ENCODE measurements at places on chromosomes 16 and 17.

- DNase-seq: no peak
Observed at GRCh38 chr16:21647562-21648164, 4.7 kb downstream of the IGSF6 start.

DNA sequence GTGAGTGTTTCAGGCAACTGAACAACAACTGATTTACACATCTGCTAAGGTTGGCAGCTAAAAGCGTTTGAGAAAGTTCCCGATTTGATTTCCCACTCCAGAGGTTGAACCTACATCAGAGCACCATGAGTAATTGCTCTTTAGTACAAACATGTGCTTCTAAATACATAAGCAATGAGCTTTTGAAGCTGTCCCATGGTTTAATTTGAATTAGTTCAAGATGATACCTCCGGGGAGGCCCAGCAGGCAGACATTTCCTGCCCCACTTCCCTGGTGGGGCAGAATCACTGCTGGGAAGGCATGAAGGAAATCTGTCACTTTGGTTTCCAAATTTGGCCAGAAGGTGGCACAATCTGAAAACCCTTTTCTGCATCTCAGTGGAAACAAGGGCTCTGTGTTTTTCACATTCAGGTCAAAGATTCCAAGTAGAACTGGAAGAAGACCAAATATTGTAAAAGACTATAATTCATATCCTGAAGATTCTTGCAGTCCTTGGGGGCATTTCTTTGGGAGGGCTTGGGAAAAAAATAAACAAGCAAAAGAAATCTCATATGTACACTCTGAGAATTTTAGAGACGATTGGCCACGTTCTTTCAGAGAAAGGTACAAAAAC, 176.2 kb upstream of the FAM20A start:
- peak; percentile 85 for DNase-seq

GRCh38 chr17:40443988-40444899, 994 bp downstream of the IGFBP4 start:
- DNase-seq: peak; percentile 47

DNA sequence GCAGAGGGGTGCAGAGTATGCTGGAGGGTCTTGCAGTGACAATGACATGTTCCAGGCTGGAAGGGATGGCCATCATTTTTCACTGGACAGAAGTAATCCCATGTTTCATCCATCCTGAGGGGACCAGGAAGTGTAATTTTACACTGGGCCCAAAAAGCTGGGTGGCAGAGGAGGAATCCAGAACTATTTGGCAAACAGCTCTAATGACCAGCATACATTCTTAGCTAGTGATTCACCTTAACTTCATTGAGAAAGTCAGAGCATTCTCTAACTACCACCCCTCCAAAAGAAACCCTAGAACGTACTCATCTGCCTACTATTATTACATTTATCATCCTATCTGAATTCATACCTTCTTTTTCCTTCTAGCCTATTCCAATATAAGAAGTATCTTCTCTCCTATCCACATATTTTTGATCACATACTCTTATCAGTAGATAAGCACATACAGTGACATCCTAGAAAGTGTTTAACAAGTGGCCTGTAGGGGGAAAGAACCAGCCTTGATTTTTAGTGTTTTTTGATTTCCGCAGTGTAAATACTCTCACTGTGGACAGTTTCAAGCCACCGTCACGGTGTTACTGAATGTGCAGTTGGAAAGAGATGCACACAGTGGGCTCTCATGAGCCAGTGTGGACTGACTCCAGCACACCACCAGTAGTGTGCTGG, 118.1 kb downstream of the FTO start:
- peak; percentile 82 for DNase-seq

DNA sequence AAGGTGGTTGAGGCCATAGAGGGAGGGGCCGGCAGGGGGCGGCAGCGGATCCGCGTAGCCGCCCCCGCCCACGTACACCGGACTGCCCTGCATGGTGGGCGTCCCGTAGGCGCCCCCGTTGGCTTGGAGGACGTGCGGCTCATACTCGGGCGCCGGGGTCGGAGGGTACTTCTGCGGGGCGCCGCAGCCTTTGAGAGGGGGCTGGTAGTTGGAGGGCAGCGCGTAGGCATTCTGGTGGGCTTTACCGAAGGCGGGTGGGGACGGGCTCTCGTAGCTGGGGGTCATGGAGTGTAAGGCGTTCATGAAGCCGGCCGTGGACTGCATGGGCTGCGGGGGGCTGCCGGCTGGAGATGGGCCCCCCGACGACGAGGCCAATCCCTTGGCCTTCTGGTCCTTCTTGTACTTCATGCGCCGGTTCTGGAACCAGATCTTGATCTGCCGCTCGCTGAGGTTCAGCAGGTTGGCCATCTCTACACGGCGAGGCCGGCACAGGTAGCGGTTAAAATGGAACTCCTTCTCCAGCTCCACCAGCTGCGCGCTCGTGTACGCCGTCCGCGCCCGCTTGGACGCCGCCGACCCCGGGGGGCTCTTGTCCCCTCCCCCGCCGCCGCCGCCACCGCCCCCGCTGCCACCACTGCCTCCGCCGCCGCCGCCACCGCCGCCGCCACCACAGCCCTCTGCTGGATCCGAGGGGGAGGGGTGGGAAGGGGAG, 5.7 kb upstream of the HOXB2 start:
- DNase-seq: no peak

DNA sequence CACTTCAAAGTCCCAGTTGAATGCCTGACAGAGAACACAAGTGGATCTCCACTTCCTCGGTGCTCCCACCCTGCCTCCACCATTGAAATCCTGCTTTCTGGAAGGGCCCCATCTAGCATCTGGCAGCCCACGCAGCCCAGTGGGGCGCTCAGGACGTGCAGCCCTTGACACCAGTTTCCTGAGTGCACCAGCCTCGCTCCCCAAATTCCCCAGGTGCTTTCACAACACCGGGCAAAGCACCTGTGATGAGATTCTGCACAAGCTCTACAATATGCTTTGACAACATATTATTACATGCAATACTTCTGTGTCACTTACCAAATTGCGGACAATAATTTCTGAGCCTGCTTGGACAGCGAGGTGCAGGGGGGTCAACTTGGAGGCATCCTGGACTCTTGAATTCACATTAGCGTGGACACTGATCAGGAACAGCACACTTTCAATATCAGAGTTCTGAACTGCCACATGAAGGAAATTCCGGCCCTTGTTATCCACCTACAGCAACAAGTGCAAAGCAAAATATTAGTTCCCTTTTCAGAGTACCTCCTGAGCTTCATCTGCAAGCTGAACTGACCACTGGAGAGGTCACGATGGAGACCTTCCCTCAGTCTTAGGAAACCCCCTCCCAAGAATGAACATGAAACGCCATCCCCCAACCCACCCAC, 33.9 kb downstream of the CYB5D2 start:
- DNase-seq: no peak

GRCh38 chr17:69246726-69247375, 18.2 kb upstream of the ABCA10 start:
- peak; percentile 79 for DNase-seq

DNA sequence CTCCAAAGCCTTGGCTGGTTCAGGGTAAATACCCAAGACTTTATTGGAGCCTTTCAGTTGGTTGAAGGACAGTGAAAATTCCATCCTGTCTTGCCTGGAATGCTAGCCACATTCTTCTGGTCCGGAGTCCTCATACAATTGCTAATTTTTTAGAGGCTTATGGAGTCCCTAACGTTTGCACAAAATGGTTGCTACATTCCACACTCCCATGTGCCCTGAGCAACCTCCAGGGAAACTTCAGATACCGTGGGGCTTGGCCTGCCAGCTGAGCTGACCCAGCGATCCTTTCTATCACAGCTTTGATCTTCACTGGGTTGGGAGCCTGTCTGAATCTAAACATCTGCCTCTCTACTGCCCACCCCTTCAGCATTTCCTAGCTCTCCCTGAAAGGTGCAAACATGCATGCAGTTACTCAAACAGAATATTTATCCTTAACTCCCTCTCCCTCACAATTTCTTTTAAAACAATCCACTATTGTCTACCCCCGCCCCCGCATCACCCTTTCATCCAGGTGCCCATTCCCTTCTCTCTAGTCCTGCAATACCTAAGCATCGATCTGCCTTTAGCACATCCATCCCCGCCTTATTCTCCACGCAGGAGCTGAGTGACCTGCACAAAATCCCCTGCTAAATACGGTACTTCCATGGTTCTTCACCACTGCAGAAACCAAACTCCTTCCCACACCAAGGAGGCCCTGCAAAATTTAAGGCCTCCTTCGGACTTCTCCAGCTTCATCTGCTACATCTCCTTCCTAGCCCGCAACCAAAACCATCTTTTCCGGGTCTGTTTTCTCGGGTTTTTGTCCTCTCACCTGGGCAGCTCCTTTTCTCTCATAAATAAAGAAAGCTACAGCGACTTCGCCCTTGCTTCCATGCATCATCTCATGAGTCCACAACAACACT, 810 bp upstream of the GAN start:
- no peak for DNase-seq

DNA sequence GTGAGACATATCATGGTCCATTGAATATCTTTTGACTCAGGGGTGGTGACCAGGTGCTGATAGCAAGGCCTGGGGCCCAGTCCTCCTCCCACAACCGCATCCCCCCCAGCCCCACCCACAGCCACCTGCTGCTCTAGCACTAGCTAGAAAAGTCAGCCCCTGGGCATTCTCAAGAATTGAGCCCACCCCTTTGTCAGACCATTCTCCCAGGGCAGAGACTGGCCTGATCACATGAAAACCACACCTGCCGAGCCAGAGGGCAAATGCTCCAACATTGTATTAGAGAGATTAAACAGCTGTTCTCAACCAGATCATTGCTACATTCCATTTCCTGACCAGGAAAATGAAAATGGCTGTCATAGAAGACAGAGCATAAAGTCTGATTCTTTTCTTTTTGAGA, 62.4 kb downstream of the RAB11FIP4 start:
- DNase-seq: no peak

GRCh38 chr17:78993241-78993956, 13.7 kb upstream of the LGALS3BP start:
- DNase-seq: peak; percentile 68

GRCh38 chr16:23998771-23999170, 163.0 kb downstream of the PRKCB start:
- DNase-seq: no peak

GRCh38 chr17:55710829-55711496, 11.7 kb downstream of the TMEM100 start:
- DNase-seq: peak; percentile 42

DNA sequence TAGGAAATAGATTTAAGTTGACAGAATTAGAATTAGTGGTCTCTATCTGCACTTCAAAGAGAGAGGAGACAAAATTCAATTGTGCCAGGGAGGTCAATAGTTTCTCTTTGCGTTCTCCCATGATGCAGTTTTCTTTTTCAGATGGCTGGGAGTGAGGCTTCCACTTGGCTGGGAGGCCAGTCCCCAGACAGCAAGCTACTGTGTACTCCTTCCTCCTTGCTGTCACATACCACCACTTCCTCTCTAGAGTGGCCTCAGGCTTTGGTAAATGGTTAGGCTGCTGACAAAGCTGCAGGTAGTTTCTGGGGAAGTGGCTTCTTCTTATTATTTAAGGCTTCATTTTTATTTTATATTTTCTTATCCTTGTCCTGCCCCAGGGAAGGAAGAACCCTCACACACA, 106.2 kb upstream of the HS3ST4 start:
- DNase-seq: no peak

DNA sequence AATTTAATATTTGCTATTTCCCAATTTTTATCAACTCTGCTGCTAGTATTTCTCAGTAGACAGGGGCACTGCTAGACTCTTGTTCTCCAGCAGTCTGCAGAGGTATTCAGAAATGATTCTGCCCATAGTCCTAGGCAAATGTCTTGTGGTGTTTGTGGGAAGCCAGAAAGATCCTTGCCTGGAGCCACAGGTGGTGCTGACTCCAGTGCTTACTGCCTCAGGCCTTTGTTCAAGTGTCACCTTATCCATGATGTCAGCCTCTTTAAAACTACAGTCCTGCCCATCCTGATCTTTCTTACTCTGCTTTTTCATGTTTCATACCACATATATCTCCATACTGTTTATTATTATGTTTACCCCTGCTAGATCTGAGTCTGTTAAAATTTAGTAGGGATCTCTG, 26.5 kb downstream of the ZSWIM7 start:
- no peak for DNase-seq

GRCh38 chr17:72571813-72572396, 451.1 kb downstream of the SOX9 start:
- no peak for DNase-seq

- no peak for DNase-seq
Observed at GRCh38 chr16:79988089-79988488, 387.6 kb upstream of the MAF start.

DNA sequence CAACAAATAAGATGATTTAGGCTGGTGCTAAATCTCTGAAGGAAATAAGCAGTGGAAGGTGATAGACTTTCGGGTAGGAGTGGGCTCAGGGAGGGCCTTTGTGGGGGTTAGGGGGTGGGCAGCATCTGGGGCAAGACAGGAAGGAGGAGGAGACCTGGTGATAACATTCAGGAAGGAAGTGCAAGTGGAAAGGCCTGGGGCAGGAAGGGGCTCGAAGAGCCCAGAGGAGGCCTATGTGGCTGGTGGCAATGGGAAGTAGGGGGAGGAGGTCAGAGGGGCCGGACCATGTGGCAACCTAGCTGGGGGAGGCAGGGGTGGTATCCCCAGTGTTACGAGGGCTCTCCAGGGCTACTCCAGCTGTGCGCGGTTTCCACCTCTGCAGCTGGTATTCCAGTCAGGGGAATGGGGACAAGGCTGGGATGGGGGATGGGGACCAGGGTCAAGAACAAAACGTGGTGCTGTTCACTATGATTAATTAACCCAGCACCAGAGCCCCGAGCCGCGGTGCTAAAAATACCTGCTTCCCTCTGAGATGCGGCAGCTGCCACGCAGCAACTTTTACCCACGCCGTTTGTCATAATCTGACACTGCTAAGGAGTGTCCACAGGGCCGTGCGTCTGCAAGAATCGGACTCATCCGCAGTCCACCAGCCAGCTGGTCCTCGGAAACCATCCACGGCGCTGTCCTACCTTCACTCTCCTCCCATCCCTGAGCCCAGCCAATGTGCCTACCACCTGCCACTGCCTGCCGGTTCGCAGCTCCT, 5.2 kb upstream of the CCDC182 start:
- no peak for DNase-seq

GRCh38 chr16:68364561-68364998, 53.8 kb downstream of the PRMT7 start:
- peak; percentile 31 for DNase-seq

DNA sequence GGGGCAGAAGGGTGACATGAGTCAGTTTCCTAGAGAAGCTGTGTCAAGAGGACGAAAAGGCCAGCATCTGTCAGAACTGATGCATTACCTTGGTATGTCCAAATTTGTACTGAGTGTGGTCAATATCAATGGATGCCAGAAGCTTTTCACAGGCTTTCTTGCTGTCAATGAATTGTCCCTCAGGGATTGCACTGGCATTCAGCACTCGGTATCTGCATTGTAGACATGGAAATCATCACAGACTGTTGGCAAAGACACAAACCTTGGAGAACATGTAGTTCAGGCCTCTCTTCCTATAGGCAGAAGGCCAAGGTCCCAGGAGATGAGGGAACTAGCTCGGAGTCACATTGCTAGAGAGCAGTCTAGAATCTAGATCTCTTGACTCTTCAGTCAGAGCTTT, 16.6 kb downstream of the MYH3 start:
- no peak for DNase-seq

DNA sequence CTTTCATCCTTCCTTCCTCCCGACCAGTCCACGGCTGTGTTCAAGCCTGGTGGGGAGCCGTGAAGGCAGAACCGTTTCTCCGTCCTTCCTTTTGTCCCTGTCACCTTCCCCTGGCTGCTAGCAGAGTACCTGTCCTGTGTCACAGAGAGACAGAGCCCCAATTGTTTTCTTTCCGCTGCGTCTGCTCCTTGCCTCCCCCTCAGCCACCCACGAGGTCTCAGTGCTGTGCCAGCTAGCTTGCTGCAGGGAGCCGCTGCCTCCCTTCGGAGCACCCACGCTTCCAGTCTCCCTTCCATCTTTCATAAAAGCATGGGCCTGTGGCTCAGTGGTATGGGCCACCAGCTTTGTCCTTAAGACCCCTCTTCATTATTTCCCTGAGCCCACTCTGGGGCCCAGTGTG, 62.2 kb downstream of the MPRIP start:
- no peak for DNase-seq

Measured in choroid plexus epithelial cell (primary cell).